Thoracic aorta (tissue), 2 donors: ENCODE measurements at places on chromosomes 5 and 9.

GRCh38 chr5:134580001-134580460 is 52.6 kb downstream of the SAR1B start:
- H3K27ac ChIP-seq = peak overlapping the region; percentile 63
- DNase-seq = no peak
- H3K4me1 ChIP-seq = peaks cover 14% of the 10 kb centered on the region
- peaks cover 36% of the 10 kb centered on the region for H3K36me3 ChIP-seq
- no peak overlapping the region for H3K4me3 ChIP-seq

GRCh38 chr9:18568973-18569372 is 95.0 kb downstream of the ADAMTSL1 start:
- no peak for DNase-seq
- no peak overlapping the region for H3K27ac ChIP-seq
- no peak overlapping the region for H3K4me3 ChIP-seq
- H3K4me1 ChIP-seq = peaks cover 15% of the 10 kb centered on the region

GRCh38 chr5:54013556-54014194 is 296.7 kb downstream of the ARL15 start:
- H3K36me3 ChIP-seq = no peaks in the 10 kb centered on the region
- H3K27me3 ChIP-seq = no peaks in the 10 kb centered on the region
- H3K27ac ChIP-seq = no peak overlapping the region
- no peak overlapping the region for H3K4me3 ChIP-seq
- DNase-seq = no peak
- H3K4me1 ChIP-seq = no peaks in the 10 kb centered on the region

GRCh38 chr9:104177003-104177611 is 83.0 kb downstream of the SMC2 start:
- no peaks in the 10 kb centered on the region for H3K4me1 ChIP-seq
- H3K4me3 ChIP-seq = no peak overlapping the region
- no peaks in the 10 kb centered on the region for H3K36me3 ChIP-seq
- H3K27me3 ChIP-seq = no peaks in the 10 kb centered on the region
- H3K27ac ChIP-seq = no peak overlapping the region

- H3K4me3 ChIP-seq = peak overlapping the region; percentile 5
- no peak for DNase-seq
Observed at GRCh38 chr5:149429839-149430721, 51.0 kb upstream of the IL17B start.

GRCh38 chr5:125185740-125186139 is 439.3 kb upstream of the ZNF608 start:
- no peak overlapping the region for H3K4me3 ChIP-seq
- DNase-seq = no peak
- H3K27me3 ChIP-seq = no peaks in the 10 kb centered on the region

DNA sequence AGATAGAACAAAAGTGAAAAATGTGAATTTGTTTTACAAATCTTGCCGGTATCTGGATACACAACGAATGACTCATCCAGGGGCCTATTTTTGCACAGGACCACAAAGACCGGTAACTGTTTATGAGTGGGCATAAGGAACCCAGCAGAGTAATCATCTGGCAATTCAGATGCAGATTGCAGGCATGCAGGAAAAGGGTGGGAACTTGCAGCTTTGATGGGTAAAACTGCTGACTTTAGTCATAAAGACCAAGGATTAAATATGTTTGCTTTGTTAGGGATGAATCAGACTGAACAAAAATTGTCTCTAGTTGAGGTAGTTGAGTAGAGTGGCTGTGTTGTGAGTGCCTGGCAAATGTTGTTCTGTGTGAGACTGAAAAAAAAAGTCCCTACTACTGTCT is 309.6 kb upstream of the CCNH start:
- H3K27ac ChIP-seq = no peak overlapping the region
- H3K4me1 ChIP-seq = no peaks in the 10 kb centered on the region
- H3K36me3 ChIP-seq = no peaks in the 10 kb centered on the region
- no peaks in the 10 kb centered on the region for H3K27me3 ChIP-seq

DNA sequence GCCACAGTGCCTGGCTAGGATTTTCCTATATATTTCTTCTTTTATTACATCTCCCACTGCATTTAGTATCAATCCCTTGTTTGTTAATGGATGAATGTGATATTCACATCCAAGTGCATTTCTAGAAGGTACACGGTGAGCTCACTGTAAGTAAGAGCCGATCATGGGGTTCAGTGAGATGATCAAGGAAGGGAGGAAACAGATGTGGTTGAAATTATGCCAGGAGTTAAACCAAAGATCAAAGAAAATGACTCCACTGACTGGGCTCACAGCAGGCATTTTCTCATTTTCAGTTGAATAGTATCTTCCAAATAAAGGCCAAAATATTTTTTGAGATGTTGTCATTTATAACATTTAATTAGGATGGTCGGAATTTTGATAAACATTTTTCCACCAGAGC is 97.8 kb downstream of the CFAP90 start:
- no peaks in the 10 kb centered on the region for H3K36me3 ChIP-seq
- H3K27me3 ChIP-seq = no peaks in the 10 kb centered on the region
- no peak overlapping the region for H3K4me3 ChIP-seq
- no peaks in the 10 kb centered on the region for H3K4me1 ChIP-seq

DNA sequence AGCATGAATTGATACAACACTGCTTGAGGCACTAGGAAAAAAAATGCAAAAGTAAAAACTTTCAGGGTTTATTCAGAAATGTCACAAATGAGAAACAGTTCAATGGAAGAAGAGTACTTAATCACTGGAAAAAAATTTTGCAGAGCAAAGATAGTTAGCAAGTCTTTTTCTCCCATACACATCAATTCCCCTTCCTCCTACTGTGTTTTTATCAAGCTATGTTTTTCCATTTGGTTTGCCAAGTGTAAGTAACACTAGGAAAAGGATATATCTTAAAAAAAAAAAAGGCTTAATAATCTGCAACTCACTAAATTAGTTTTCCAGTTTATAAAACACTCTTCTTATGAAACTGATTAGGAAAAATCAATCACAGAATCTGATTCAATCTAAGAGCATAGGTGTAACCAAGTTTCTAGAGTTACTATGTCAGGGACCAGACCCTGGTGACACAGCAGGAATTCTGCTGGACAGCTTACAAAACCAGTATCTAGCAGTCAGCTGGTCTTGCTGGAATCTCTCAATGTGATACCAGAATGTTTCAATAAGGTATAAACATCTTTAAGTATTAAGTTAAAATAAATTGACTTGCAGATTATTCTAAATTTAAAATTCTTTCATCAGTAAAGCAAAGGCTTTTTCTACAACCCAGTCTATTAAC is 34.7 kb downstream of the RNF145 start:
- peaks cover 24% of the 10 kb centered on the region for H3K4me1 ChIP-seq
- H3K27me3 ChIP-seq = no peaks in the 10 kb centered on the region
- no peaks in the 10 kb centered on the region for H3K36me3 ChIP-seq

DNA sequence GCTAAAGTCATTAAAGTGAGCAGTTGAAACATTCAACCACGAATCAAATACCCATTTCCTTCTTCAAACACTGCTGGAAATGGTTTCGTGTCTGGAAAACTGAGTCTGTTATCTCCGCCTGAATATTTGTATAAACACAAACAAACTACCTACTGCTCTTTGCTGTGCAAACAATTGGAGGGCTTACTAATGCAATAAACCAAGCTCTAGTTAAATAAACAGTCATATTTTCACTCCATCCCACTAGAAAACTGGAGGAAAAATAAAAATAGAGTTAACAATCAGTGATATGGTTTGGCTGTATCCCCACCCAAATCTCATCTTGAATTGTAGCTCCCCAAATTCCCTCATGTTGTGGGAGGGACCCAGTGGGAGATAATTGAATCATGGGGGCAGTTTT is 397.6 kb downstream of the RASEF start:
- DNase-seq = no peak
- no peaks in the 10 kb centered on the region for H3K4me1 ChIP-seq
- H3K27ac ChIP-seq = no peak overlapping the region
- H3K36me3 ChIP-seq = no peaks in the 10 kb centered on the region
- H3K4me3 ChIP-seq = no peak overlapping the region

DNA sequence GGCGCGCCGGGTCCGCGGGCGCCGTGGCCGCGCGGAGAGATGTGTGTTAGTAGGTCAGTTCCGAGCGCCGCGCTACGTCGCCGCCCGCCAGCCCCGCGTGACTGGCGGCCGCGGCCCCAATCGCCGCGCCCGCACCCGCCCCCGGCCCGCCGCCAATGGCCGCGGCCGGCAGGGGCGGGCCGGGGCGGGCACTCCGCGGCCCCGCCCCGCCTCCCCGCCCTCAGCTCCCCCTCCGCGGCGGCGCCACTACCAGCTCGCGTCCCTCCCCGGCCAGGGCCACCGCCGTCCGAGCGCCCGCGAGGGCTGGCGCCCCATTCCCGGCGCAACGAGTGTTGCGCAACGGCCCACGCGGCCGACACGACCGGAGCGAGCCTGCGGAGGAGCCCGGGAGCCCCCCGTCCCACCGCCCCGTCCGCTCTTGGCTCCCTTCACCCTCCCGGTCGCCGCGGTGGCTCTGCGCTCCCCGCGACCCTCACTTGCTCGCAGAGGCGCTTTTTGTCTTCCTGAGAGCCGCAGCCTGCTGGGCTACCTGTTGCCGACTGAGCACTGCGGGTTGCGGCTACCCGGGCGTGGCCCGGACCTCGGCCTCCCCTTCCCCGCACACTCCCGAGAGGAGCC is at the start of gene NFIL3:
NFIL3 (minus strand) TSS at position 48 of the 618 bp plus-strand sequence. CDS start 13,098 bp downstream, outside the sequence.
- H3K27ac ChIP-seq = peak within 1 kb of the TSS; percentile 100
- peak within 1 kb of the TSS; percentile 98 for H3K4me3 ChIP-seq
- DNase-seq = peak; percentile 28
- no peaks in the 10 kb centered on the region for H3K36me3 ChIP-seq
- peaks cover 33% of the 10 kb centered on the region for H3K4me1 ChIP-seq

DNA sequence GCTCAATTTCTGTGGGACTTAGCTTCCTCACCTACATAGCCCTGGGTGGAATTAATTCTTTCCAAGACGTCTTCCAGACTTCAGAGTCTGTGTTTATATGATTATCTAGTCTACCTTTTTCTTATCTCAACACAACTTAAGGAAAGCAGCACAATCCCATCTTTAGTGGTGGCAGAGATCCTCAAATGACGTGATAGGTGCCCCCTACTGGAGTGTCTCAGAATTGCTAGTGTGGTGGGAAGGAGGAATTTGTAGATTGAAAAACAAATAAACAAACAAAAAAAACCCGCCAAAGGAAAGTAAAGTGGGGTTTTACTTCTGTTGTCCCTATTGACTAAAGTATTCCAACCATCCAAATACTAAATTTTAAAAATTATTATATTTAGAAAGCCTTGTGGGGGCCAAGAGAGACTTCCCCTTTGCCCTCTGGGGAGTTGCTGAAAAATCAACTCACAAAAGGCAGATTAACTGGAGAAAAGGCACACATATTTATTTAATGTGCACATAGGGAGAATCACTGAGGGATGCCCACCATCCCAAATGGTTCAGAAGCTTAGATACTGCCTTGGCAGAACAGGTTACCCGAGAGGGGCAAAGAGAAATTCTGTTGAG is 283.3 kb downstream of the TMEM167A start:
- no peaks in the 10 kb centered on the region for H3K27me3 ChIP-seq
- peaks cover 5% of the 10 kb centered on the region for H3K4me1 ChIP-seq
- H3K4me3 ChIP-seq = no peak overlapping the region
- DNase-seq = no peak

DNA sequence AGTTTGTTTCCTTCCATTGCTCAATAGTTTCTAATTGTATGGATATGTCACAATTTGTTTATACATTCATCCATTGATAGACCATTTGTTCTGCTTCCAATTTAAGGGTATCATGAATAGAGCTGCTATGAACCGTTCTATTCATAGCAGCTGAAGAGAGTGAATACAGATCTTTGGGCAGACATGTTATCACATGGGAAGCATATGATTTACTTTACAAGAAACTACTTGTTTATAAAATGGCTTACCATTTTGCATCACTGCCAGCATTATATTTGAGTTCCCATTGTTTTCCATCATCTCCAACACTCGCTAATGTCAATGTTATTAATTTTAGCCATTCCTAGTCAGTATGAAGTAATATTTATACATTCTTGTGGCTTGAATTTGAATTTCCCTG is 549.0 kb downstream of the MAT2B start:
- no peaks in the 10 kb centered on the region for H3K4me1 ChIP-seq
- H3K4me3 ChIP-seq = no peak overlapping the region
- no peak overlapping the region for H3K27ac ChIP-seq

DNA sequence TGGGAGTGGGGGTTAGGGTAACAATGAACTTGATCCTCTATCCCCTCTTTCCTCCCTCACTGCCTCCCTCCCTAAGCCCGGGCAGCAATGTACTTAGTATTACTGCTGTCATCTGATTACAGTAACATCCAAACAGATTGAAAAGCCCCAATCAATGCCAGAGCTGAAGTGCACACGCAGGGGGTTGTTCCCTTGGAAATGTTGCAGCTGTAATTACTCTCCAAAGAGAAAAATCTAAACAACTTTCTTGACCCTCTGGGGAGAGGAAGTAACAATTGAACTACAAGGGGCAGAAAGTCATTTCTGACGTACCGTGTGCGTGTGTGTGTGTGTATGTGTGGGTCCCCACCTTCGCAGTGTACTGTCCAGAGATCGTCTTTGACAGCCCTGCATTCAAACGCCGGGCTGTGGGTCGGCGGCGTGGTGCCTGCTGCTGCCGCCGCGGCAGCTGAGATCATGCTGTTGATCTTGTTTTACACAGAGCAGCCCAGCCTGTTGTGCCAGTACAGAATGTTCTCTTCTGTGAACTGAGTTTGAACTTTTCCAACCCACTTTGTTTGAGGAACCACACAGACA is 66.0 kb upstream of the KLF9 start:
- H3K27me3 ChIP-seq = no peaks in the 10 kb centered on the region
- peaks cover 85% of the 10 kb centered on the region for H3K4me1 ChIP-seq
- H3K36me3 ChIP-seq = no peaks in the 10 kb centered on the region
- peak overlapping the region; percentile 47 for H3K4me3 ChIP-seq
- peak overlapping the region; percentile 94 for H3K27ac ChIP-seq

- no peak for DNase-seq
- peaks cover 16% of the 10 kb centered on the region for H3K4me1 ChIP-seq
- no peak overlapping the region for H3K27ac ChIP-seq
- H3K4me3 ChIP-seq = no peak overlapping the region
- H3K27me3 ChIP-seq = no peaks in the 10 kb centered on the region
Observed at GRCh38 chr9:96460882-96461281, 10.9 kb downstream of the HABP4 start.

DNA sequence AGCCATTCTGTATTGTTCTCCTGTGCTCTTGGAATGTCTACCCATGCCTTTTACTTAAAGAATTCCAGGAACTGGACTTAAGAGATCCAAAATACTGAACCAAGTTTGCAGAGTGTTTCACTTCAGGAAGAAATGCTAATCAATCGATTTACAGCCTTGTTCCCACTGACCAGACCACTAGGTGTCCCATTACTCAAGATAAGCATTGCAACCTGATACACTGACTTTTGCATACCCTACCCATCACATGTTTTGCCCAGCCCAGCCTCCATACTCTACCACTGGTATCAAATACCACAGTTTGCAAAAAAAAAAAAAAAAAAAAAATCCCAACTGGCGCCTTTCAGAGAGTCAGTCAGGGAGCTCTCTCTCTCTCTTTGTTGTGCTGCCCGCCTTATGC is 550.8 kb downstream of the CDH9 start:
- no peaks in the 10 kb centered on the region for H3K4me1 ChIP-seq
- H3K36me3 ChIP-seq = no peaks in the 10 kb centered on the region
- H3K27me3 ChIP-seq = no peaks in the 10 kb centered on the region

- DNase-seq = no peak
- no peak overlapping the region for H3K27ac ChIP-seq
- H3K4me3 ChIP-seq = no peak overlapping the region
- H3K36me3 ChIP-seq = no peaks in the 10 kb centered on the region
- no peaks in the 10 kb centered on the region for H3K27me3 ChIP-seq
- no peaks in the 10 kb centered on the region for H3K4me1 ChIP-seq
Observed at GRCh38 chr9:119675951-119676350, 306.7 kb upstream of the BRINP1 start.

GRCh38 chr5:140590861-140591260 is 26.2 kb downstream of the SLC35A4 start:
- DNase-seq = no peak
- no peaks in the 10 kb centered on the region for H3K36me3 ChIP-seq
- H3K4me3 ChIP-seq = no peak overlapping the region

GRCh38 chr5:132766020-132766805 is 10.8 kb downstream of the SEPTIN8 start:
- H3K36me3 ChIP-seq = peaks cover 27% of the 10 kb centered on the region
- peaks cover 52% of the 10 kb centered on the region for H3K4me1 ChIP-seq
- no peak for DNase-seq
